ENCODE measurements at places on chromosomes 3 and 15.
A peak's percentile ranks its signal among the peaks of the same experiment; 100 is the strongest.

GRCh38 chr15:41655716-41656115, 4.5 kb upstream of the MGA start:
- DNase-seq, result no peak

DNA sequence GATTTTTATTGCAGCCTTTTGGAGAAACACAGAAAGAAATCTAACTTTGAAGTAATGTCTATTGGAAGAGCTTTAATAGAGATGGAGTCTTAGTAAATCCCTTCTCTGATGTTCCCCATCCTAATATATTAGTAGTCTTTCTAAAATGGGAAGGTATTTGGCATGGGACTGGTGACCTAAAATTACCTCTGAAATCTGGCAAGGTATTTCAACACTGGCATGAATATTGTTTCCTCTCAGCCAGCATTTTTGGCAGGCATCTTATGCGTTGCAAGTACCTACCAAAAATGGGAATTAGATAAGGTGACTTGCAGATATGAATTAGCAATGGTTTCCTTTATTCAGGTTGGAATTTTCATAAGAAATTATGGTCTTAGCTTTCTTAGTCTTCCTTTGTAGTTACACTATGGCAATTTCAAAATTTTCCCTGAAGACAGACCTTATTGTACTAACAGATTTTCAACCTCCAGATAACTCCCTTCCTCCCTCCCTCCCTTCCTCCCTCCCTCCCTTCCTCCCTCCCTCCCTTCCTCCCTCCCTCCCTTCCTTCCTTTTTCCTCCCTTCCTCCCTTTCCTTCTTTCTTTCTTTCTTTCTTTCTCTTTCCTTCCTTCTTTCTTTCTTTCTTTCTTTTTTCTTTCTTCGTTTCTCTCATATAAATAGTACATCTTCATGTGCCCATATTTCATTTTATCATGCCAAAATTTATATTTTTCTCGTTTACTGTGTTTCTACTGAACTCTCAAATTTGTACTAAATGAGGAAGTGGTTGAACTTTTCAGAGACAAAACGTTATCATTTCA, 168.2 kb upstream of the KCNMB2 start:
- DNase-seq, result peak; percentile 38

DNA sequence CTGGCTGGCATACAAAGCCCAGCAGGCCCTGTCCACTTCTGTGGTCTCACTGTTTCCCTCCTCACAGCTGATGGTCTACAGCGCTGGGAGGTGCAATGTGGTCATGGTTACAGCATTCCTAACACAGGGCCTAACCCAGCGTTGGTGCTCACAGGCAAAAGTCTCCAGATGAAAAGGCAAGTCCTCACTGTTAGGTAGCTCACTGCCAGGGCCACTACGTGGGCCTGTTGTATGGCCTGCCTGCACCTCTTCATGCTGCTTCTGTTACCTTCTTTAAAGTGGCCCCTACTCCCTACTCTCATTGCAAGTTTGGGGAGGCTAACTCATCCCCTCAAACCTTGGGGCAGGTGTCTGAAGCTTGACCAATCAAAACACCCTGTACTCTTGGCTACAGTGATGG, 31.3 kb downstream of the CCDC13 start:
- DNase-seq, result no peak

DNA sequence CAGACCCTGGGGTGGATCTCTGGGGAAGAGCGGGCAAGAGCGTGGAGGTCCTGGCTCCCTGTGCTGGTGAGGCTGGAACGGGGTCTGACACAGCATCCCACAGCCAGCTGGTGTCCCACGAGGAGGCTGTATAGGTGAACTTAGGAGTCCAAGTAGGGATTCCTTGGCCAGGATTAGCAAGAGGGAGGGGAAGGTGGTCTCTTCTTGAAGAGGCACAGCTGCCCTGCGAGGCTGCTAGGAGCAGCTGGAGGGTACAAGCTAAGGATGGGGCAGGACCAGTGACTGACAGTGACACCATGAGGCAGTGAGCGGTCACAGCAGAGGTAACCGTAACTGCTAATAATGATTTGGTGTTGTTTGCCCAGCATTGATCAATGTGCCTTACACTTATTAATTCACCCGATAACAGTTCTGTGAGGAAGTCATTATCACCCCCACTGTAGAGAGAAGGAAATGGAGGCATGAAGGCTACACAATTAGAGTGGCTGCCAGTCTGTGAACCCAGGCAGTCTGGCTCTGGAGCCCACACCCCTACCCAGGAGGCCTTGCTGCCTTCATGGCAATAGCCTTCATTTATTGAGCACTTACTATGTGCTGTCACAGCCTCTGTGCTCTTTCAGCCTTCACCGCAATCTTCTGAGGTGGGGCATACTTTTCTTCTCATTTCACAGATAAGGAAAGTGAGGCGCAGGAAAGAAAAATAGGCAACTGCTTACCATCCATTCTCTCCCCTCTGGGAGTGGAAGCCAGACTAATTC, 59.4 kb downstream of the TMEM44 start:
- peak; percentile 40 for DNase-seq

DNA sequence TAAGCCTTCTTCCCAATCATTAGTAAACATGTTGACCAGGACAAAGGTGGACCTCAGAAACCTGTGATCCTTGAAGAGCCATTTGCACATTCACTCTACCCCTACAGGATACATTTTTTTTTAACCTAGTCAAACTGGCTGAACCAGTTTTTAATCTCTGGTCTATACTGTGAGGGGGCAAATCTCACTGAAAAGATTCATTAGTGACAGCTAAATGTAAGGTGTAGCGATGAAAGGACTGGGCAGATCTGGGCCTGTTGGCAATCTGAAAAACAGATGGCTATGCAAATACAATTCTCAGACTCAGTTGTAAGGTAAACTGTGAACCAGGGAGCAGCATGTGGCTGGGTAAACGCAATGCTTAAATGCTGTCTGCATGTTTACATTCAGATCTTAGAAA, 75.6 kb upstream of the SNTN start:
- no peak for DNase-seq

DNA sequence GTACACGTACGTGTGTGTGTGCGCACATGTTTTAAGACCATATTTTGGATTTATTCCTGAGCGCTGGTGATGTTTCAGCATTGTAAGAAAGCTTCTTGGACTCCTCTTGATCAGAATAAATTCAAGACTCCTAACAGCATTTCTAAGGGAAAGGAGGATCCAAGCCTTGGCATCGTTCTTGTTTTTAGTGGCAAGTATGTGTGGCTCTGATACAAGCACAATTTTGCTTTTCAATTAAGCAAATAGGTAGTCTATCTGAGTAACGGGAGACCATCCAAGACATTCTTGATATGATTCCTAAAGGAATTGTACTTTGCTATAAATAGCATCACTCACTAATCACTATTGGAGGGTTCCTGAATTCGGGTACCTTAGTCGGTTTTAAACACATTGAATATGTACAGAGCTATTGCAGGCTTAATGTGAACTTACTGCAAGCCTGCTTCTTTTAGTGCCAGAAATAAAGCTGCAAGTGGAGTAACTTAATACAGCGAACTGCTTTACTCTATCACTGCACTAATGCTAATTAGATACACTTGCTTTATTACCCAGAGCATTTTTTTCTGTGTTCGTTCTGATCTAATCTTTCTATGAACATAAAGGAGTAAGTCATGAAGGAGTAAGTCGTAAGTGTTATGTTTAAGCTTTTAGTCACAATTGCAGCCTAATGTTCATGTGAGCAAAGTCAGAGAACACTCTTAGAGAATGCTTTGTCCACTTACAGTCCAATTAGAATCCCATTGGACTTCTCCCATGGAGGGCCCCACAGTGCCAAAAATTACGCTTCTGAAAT, 186.3 kb downstream of the MCTP2 start:
- DNase-seq, result no peak

GRCh38 chr15:65362491-65362890, 15.3 kb downstream of the IGDCC3 start:
- no peak for DNase-seq

GRCh38 chr3:71906976-71907375, 122.0 kb upstream of the PROK2 start:
- DNase-seq, result no peak

- no peak for DNase-seq
Measured at GRCh38 chr3:37458162-37459120, 284.1 kb upstream of the LRRFIP2 start.

DNA sequence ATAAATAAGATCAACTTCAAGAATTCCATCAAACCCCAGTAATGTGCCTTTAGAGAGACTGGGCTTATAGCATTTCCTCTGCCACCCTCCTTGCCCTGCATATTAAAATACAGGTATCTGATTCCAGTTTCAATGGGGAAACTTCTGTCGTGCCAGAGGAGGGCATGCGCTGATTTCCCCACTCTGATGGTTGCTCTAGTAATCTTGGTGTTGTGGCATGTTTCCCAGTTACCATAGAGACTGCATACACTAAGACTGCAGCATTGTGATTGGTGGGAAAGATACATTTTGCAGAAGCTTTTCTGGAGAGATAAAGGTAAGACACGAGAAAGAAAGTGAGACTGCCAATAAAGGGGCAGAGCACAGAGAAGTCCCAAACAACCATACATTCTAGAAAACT, 225.6 kb downstream of the TIGIT start:
- peak; percentile 60 for DNase-seq

DNA sequence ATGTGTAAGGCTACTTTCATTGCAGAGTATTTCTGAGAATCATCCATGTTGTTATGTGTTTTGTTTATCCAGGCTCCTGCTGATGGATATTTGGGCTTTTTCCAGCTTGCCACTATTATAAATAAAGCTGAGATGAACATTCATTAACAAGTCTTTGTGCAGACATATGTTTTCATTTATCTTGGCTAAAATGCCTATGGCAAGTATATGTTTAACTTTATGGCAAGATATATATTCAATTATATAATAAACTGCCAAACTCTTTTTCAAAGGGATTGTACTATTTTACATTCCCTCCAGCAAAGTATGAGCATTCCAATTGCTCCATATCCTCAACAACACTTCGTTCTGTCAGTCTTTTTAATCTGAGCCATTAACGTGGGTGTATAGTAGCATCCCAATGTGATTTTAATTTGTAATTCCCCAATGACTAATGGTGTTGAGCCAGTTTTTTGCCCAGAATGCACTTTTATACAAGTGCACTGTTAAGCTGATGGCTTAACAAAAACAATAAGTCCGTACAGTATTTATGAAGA, 452.4 kb downstream of the SHQ1 start:
- no peak for DNase-seq

GRCh38 chr3:39130693-39131265, 22.6 kb downstream of the CSRNP1 start:
- no peak for DNase-seq

DNA sequence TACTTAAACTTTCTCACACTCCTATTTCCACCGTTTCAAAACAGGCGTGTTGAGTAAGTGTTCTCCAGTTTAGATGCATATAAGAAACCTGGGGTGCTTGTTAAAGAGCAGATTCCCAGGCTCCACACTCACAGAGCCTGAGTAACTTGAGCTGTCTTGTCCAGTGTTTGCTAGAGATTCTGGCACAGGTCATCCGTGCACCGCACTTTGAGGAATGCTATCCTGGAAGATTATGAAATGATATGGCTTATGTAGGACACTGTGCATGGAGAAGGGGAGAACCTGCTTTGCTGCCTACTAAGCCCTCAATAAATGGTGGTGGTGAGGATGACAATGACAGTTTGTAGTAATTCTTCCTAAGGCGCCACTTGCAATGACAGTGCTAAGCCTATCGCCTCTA, 273.7 kb downstream of the PDZRN3 start:
- DNase-seq, result no peak

- DNase-seq, result no peak
Measured at GRCh38 chr3:14949126-14949525, 1.7 kb downstream of the NR2C2 start.
